Activated CD8-positive, alpha-beta memory T cell treated with anti-CD3 and anti-CD28 coated beads for 24 hours (primary cell): ENCODE measurements at places on chromosomes 2 and 18.

DNA sequence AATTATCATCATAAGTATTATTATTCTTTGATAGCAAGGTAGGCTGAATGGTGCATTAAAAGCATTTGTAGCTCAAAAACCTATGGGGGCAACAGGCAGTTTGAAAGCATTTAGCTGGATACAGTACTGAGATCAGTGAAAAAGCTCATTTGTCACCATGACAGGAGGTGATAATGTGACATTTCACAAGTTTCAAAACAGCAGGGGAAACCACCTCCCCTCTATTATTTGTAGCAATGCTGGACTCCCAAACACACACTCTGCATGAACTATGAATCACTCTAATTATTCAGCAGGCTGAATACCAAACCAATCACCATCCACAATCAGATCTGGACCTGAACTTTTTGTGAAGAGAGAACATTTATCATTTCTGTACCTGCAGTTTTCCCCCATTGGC, 63.4 kb downstream of the MYO5B start:
- no peak for DNase-seq

DNA sequence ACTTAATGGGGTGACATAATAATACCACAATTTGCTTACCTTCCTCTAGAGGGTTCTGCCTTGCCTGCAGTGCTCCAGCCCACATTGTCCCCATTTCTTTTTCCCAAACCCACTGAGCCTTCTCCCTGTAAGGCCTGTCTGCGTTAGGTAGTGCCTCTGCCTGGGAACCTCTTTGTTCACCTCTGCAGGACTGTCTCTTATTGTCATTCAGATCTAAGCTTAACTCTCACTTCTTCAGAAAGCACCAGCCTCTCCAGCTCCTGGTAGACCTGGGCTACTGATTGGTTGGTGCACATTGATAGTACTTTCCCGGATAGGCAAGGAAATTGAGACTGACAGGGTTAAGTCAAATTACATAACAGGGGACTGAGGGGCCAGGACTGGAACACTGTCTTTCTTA, 49.1 kb downstream of the CCDC85A start:
- no peak for DNase-seq

DNA sequence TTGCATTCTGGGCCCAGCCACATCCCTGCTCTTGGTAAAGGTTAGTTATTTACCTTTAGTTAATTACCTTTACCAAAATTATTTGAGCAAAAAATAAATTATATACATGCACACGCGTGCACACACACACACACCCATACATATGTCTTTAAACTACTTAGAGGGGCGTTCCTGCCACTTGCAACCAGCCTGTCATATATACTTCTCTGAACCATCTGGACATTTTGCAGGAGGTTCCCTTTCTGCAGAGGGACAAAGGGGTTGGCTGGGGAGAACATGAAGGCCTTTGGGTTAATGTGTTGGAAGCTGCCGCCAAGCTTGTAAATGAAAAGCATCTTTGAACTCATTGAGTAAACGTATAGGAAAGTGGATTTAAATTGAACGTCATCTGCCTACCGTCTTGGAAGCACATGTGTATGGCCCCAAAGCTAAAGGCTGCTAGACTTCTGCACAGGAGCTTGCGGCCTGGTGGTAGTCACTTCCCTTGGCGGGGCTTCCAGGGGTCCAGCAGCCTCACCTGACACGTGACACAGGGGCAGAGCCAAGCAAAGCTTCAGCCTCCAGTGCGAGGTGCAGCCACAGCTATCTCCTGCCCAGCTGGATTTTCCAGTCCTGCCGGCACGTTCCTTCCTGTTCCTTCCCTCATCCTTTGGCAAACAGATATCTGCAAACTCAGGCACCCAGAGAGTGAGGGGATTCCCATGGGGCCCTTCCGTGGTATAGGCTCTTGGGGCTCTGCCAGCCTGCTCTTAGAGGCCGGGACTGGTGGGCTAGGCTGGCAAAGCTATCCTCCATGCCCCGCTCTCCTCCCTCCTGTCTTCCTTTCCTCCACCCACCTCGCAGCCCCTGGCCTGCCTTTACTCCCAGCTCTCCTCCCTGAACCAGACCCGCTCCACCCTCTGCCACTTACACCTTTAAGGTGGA, 46.1 kb downstream of the SERTAD2 start:
- no peak for DNase-seq

- DNase-seq = no peak
Measured at GRCh38 chr2:129212299-129212958, 767.0 kb upstream of the RAB6C start.

DNA sequence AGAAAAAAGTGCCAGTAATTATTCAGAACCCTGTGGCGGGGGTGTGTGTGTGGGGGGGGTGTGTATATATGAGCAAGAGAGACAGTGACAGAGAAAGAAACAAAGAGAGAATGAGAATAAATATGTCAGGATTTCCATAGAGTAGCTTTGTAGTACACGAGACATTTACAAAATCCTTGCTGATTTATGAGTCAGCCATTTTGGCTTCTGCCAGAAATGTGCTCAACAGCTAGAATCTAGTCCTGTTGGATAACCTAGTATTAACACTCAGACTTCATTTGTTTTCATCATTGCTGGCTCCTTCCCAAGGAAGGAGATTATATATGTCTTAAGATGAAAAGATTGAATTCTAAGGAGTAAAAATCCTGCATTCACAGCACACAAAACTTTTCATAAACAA, 140.5 kb upstream of the HNRNPA3 start:
- DNase-seq = no peak

GRCh38 chr2:85318222-85319074, 9.3 kb downstream of the TGOLN2 start:
- peak; percentile 72 for DNase-seq

GRCh38 chr18:49303379-49303778, 157.1 kb downstream of the DYM start:
- DNase-seq = no peak

GRCh38 chr2:233414273-233414654, 60.0 kb downstream of the DGKD start:
- DNase-seq = peak; percentile 58

DNA sequence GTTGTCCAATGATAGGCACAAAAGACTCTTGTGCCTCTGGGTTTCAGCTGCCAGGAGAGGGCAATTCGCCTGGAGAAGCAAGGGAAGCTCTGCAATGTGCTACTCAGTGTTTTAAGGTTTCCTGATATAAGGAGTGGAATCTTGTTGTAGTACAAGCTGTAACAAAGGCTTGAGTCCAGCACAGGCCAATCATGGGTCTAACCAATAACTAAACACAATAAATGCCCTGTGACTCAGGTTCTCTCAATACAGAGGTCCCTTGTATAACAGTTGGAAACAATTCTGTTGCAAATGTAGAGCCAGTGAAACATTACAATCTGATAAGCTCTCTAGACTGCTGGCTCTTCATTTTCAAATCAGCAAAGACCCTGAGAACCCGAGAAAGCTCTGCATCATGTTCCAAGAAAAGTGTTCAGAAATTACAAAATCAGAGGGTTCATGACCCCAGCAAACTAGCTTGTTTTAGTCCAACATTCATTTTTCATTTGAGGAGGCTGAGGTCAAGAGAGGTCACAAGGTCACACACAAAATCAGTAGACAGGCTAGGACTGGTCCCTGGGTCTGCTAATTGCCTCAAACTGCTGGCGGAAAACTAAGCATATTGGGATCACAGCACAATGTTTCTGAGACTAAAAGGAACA, 59.0 kb upstream of the DNMT3A start:
- no peak for DNase-seq

DNA sequence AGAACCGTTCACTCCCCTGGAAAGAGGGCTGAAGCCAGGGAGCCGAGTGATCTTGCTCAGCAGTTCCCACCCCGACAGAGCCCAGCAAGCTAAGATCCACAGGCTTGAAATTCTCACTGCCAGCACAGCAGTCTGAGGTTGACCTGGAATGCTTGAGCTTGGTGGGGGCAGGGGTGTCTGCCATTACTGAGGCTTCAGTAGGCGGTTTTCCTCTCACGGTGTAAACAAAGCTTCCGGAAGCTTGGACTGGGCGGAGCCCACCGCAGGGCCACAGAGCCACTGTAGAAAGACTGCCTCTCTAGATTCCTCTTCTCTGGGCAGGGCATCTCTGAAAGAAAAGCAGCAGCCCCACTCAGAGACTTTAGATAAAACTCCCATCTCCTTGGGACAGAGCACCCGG, 180.8 kb downstream of the WDR7 start:
- DNase-seq = no peak

GRCh38 chr18:78996741-78997490, 17.3 kb downstream of the SALL3 start:
- DNase-seq = no peak

- no peak for DNase-seq
Measured at GRCh38 chr18:61348230-61348629, 15.0 kb downstream of the CDH20 start.

- DNase-seq = no peak
Measured at GRCh38 chr2:231475965-231476364, 11.7 kb upstream of the NCL start.

GRCh38 chr2:223383315-223383714, 218.8 kb downstream of the SCG2 start:
- no peak for DNase-seq

- DNase-seq = no peak
Measured at GRCh38 chr2:212814941-212815340, 276.3 kb upstream of the ERBB4 start.
